ENCODE measurements at places on chromosomes 5 and 9. TPM values are rescaled to one million over a fixed set of nuclear protein-coding genes. Genes with fewer than 3 reads are reported as not detected.

- no peaks in the 10 kb centered on the region for H3K36me3 ChIP-seq
- no peak overlapping the region for H3K4me3 ChIP-seq
- H3K27ac ChIP-seq, result no peak overlapping the region
- no peaks in the 10 kb centered on the region for H3K27me3 ChIP-seq
- H3K4me1 ChIP-seq, result no peaks in the 10 kb centered on the region
- DNase-seq, result no peak
Measured at GRCh38 chr5:9670371-9670770, 40.2 kb upstream of the TAS2R1 start.

SV2C gene
- 6.9 TPM for total RNA-seq

DNA sequence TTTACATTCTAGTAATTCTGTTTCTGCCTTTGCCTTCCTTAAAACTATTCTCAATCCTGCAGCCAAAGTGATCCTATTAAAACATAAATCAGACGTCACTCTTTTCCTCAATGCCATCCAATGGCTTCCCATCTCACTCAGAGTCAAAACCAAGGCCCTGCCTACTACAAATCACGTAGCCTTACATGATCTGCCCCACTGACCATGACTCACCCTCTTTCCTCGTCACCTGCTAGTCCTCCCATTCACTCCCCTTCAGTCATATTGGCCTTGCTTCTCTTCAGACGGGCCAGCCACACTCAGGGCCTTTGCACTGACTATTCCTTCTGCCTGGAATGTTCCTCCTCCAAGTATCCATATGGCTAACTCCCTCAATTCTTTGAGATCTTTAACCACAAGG is 39.0 kb upstream of the DMXL1 start:
- H3K4me3 ChIP-seq, result no peak overlapping the region
- no peak for DNase-seq
- H3K27me3 ChIP-seq, result no peaks in the 10 kb centered on the region
- H3K4me1 ChIP-seq, result no peaks in the 10 kb centered on the region
- no peak overlapping the region for H3K27ac ChIP-seq

LRRC70 gene
- 1.1 TPM for total RNA-seq

DNA sequence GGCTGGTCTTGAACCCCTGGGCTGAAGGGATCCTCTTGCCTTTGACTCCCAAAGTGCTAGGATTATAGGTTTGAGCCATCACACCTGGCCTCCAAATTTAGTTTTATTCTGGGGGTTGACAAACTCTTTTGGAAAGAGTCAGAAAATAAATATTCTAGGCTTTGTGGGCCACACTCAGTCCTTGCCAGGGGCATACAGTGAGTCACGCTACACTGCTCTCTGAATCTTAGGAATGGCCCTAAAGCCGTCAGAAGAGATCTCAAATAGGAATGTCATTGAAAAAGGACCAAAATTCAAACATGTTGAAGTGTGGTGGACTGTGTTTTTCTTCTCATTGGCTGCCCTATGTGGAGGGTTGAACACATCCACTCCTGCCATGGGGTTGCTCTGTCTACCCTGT is 127.7 kb upstream of the BASP1 start:
- H3K4me1 ChIP-seq, result peaks cover 4% of the 10 kb centered on the region
- no peaks in the 10 kb centered on the region for H3K27me3 ChIP-seq
- H3K4me3 ChIP-seq, result no peak overlapping the region

- no peak for DNase-seq
- H3K27ac ChIP-seq, result no peak overlapping the region
- peaks cover 4% of the 10 kb centered on the region for H3K27me3 ChIP-seq
- no peak overlapping the region for H3K4me3 ChIP-seq
- H3K36me3 ChIP-seq, result peaks cover 4% of the 10 kb centered on the region
Measured at GRCh38 chr9:134736791-134737497, 95.3 kb downstream of the COL5A1 start.

- H3K4me3 ChIP-seq, result peak within 1 kb of the TSS; percentile 94
- H3K27me3 ChIP-seq, result peaks cover 17% of the 10 kb centered on the region
- H3K36me3 ChIP-seq, result peaks cover 19% of the 10 kb centered on the region
- no peak for DNase-seq
- peak within 1 kb of the TSS; percentile 93 for H3K27ac ChIP-seq
- no peaks in the 10 kb centered on the region for H3K4me1 ChIP-seq
Measured at GRCh38 chr5:55159763-55160492, at the start of gene GPX8. Gene GPX8, plus strand, starts transcription at chr5:55160171. Its CDS starts 22 bp downstream, at chr5:55160193.

DNA sequence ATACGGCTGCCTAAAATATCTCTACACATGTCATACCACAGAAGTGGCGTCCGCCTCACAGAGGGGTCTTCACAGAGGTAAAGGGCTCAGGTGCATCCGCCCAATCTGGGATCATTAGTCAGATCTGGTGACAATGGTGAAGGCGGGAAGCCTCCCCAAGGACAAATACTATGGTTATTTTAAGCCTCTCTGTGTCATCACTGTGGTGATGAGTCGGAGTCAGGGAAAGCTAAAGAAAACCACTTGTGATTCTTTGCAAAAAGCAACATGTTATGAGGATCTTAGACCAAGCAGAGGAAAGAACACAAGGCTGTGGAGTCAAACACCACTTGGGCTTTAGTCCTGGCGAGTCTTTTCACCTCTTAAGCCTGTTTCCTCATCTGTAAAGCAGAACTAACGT is 190.4 kb downstream of the DRD1 start:
- H3K4me3 ChIP-seq, result no peak overlapping the region
- no peak overlapping the region for H3K27ac ChIP-seq
- DNase-seq, result no peak

PCDHB4 gene
- 2.7 TPM for total RNA-seq

- no peak overlapping the region for H3K27ac ChIP-seq
- H3K27me3 ChIP-seq, result peaks cover 9% of the 10 kb centered on the region
- H3K4me3 ChIP-seq, result no peak overlapping the region
- peaks cover 5% of the 10 kb centered on the region for H3K36me3 ChIP-seq
- H3K4me1 ChIP-seq, result peaks cover 26% of the 10 kb centered on the region
- no peak for DNase-seq
Measured at GRCh38 chr5:179316982-179317381, 28.3 kb downstream of the ADAMTS2 start.

- DNase-seq, result no peak
- H3K27ac ChIP-seq, result no peak overlapping the region
- no peak overlapping the region for H3K4me3 ChIP-seq
- no peaks in the 10 kb centered on the region for H3K36me3 ChIP-seq
Measured at GRCh38 chr5:121478636-121479035, 373.0 kb upstream of the FTMT start.

- H3K36me3 ChIP-seq, result peaks cover 3% of the 10 kb centered on the region
- DNase-seq, result no peak
- no peak overlapping the region for H3K4me3 ChIP-seq
- H3K4me1 ChIP-seq, result no peaks in the 10 kb centered on the region
- H3K27me3 ChIP-seq, result no peaks in the 10 kb centered on the region
Measured at GRCh38 chr5:83428126-83428525, 43.4 kb upstream of the VCAN start.

RMND5B gene
- total RNA-seq, result 41.8 TPM

- no peak for DNase-seq
- no peaks in the 10 kb centered on the region for H3K27me3 ChIP-seq
- no peak overlapping the region for H3K27ac ChIP-seq
- no peaks in the 10 kb centered on the region for H3K4me1 ChIP-seq
- no peak overlapping the region for H3K4me3 ChIP-seq
Measured at GRCh38 chr5:120545007-120545406, 80.9 kb downstream of the PRR16 start.

DNA sequence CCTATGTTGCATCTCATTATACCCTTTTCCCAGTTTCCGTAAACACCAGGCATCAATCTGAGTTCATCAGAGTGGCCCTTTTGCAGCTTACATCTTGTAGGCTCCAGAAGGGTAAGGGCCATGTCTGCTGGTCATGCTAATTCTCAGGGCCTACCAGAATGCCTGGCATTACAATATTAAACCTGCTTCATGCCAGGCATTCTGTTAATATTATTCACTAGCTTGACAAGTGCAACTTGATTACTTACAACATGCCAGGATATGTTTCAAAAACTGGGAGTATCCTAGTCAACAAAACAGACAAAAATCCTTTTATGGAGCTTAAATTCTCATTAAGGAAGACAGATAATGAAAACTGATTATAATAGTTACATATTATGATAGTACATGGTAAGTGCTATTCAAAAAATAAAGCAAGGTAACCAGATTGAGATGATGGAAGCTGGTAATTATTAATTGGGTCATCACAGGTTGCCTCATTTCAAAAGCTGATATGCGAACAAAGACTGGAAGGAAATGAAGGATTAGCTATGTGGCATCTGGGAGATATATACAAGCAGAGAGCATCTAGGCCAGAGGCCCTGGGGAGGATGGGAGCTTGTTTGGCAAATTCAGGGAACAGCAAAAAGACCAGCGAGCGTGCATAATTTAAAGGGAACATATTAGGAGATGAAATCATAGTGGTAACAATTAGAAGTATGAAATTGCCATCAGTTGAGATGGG is 406.3 kb downstream of the DMRT2 start:
- H3K4me3 ChIP-seq, result no peak overlapping the region
- no peak overlapping the region for H3K27ac ChIP-seq
- no peak for DNase-seq
- H3K36me3 ChIP-seq, result no peaks in the 10 kb centered on the region

GRCh38 chr9:7844242-7844641 is 44.7 kb upstream of the DMAC1 start:
- no peaks in the 10 kb centered on the region for H3K27me3 ChIP-seq
- H3K27ac ChIP-seq, result no peak overlapping the region
- H3K36me3 ChIP-seq, result no peaks in the 10 kb centered on the region
- DNase-seq, result no peak
- no peak overlapping the region for H3K4me3 ChIP-seq

DNA sequence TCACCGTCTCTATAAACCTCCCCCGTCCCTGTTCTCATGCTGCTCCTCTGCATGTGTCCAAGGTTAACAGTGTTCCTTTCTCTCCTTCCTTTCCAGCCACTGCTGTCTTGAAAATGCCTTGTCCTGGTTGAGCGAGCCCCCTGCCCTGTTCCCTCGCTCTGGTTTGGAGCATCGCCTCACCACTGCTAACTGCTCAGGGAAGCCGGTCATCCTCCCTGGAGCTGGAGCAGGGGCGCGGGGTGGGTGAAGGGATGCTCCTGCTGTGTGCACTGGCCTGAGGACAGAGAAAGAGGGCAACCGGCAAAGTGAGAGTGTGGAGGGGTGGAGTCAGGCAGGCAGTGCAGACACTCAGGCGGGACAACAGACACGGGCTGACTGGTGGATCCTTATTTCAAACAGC is 19.4 kb downstream of the UBE2QL1 start:
- DNase-seq, result no peak
- H3K36me3 ChIP-seq, result no peaks in the 10 kb centered on the region
- peaks cover 11% of the 10 kb centered on the region for H3K4me1 ChIP-seq

DNA sequence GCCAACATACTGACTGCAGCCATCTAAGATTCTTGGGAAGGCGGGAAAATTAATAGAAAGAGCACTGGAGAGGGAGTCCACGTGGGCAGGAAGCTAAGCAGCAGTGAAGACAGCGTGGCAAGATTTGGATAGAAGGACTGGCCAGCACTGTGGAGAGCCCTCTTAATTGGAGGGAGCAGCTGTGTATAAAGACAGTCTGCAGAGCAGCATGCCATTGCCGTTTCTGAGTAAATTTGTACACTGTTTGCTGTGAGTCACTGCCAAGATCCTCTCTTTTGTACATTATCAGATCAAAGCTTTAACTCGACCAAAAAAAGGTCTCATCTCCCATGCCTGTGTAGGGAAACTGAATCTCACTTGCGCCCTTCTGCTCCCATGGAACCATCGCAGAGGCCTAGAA is 45.3 kb downstream of the INSYN2B start:
- DNase-seq, result no peak
- H3K27me3 ChIP-seq, result peaks cover 26% of the 10 kb centered on the region
- H3K27ac ChIP-seq, result no peak overlapping the region
- H3K4me3 ChIP-seq, result no peak overlapping the region
- H3K36me3 ChIP-seq, result no peaks in the 10 kb centered on the region

GRCh38 chr9:116786737-116787136 is 99.6 kb downstream of the TRIM32 start:
- H3K27me3 ChIP-seq, result no peaks in the 10 kb centered on the region
- no peak for DNase-seq
- no peak overlapping the region for H3K4me3 ChIP-seq
- H3K36me3 ChIP-seq, result no peaks in the 10 kb centered on the region
- no peak overlapping the region for H3K27ac ChIP-seq

DNA sequence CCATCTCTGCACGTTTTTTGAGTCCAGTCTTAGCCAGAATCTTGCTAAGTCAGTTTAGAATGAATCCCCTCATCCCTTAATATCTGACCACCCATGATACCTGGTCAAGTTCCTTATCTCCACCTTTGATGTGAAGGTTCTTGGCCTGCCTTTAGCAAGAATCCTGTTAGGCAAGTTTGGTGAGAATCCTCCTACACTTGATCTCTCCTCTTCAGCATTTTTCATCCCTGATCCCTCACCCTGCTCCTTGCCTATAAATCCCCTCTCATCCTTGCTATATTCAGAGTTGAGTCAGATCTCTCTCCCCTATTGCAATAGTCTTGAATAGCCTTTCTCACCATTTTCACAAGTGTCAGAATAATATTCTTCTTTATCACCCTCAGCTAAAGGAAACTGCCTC is 31.0 kb downstream of the SMIM23 start:
- H3K36me3 ChIP-seq, result no peaks in the 10 kb centered on the region
- H3K27me3 ChIP-seq, result peaks cover 6% of the 10 kb centered on the region
- no peak for DNase-seq
- peak overlapping the region; percentile 4 for H3K4me3 ChIP-seq
- no peak overlapping the region for H3K27ac ChIP-seq
- no peaks in the 10 kb centered on the region for H3K4me1 ChIP-seq

GRCh38 chr5:176743868-176744583 is 66.3 kb upstream of the UNC5A start:
- H3K36me3 ChIP-seq, result no peaks in the 10 kb centered on the region
- peak; percentile 43 for DNase-seq
- H3K27ac ChIP-seq, result no peak overlapping the region

DNA sequence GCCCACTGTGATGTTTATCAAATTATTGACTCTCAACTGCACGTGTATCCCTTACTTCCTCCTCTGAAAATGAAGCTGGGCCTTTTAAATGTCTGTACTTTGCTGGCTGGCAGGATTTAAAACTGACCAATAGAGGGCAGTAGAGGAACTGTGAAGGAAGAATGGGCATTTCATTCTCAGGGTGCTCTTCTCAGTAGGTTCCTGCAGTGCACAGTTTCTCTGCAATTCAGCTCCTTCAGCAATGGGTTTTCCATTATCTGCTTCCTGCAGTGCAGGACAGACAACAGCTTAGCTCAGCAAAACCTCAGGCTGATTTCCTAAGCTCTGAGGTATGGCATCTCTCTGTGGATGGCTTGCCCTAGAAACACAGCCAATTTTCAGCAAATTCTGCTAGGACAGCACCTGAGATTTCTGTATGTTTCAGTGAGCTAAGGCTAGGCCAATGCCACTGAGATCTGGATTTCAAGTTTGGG is 298.4 kb upstream of the PRDM9 start:
- H3K27ac ChIP-seq, result no peak overlapping the region
- no peak overlapping the region for H3K4me3 ChIP-seq
- H3K4me1 ChIP-seq, result peaks cover 4% of the 10 kb centered on the region
- no peaks in the 10 kb centered on the region for H3K36me3 ChIP-seq
- no peak for DNase-seq

PTGR1 gene
- total RNA-seq, result 75.4 TPM

INPP5E gene
- 13.8 TPM for total RNA-seq

GRCh38 chr9:70995511-70995910 is 125.9 kb downstream of the TRPM3 start:
- H3K4me1 ChIP-seq, result peaks cover 4% of the 10 kb centered on the region
- DNase-seq, result no peak
- H3K4me3 ChIP-seq, result no peak overlapping the region
- no peak overlapping the region for H3K27ac ChIP-seq
- H3K36me3 ChIP-seq, result no peaks in the 10 kb centered on the region

GNG10 gene
- 62.2 TPM for total RNA-seq

CCDC152 gene
- not detected for total RNA-seq

All from type B pancreatic cell (in vitro differentiated cells).